SK-N-SH (cell line): ENCODE measurements at places on chromosomes 2 and 18. TPM values are rescaled to one million over a fixed set of nuclear protein-coding genes. Genes with fewer than 3 reads are reported as not detected.

DNA sequence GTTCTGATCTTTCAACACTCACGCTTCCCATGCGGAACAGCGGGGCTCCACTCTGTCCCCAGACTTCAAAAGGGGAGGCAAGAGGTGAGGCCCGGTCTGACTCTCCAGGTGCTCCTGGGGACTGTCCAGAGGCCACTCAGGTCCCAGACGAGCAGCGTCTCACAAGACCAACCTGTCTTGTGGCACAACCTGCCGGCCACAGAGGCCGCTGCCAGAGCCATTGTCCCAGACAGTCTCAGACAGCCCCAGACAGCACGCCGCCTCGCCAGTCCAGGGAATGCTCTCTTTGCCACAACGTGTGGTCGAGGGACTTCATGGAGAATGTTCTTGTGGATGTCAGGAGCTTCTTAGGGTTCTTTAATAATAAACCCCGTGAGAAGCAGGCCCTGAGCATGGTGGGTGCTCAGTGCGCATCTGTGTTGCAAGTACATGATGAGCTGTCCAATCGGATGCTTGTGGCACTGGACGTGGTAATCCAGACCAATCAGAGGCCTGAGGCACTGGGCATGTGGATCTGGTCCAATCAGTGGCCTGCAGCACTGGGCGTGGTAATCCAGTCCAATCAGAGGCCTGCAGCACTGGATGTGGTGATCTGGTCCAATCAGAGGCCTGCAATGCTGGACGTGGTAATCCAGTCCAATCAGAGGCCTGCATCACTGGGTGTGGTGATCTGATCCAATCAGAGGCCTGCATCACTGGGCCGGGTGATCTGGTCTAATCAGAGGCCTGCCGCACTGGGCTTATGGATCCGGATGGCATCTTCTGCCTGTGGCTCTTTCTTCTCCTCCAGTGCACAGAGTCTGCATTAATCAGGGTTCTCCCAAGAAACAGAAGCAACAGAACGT, 76.4 kb downstream of the TMEM18 start:
- no peak overlapping the region for H3K27ac ChIP-seq
- H3K4me3 ChIP-seq: no peak overlapping the region
- DNase-seq: peak; percentile 41
- no peaks in the 10 kb centered on the region for H3K36me3 ChIP-seq
- H3K4me1 ChIP-seq: no peaks in the 10 kb centered on the region
- H3K27me3 ChIP-seq: no peaks in the 10 kb centered on the region

- H3K4me1 ChIP-seq: no peaks in the 10 kb centered on the region; the same call in 1 of the 2 replicates
- H3K27ac ChIP-seq: no peak overlapping the region
- H3K4me3 ChIP-seq: no peak overlapping the region
- H3K36me3 ChIP-seq: no peaks in the 10 kb centered on the region
Measured at GRCh38 chr2:66421612-66422011, 13.3 kb upstream of the MEIS1 start.

GRCh38 chr2:9941196-9941995, 10.1 kb upstream of the GRHL1 start:
- peaks cover 11% of the 10 kb centered on the region for H3K4me1 ChIP-seq
- H3K4me3 ChIP-seq: no peak overlapping the region
- H3K27ac ChIP-seq: no peak overlapping the region
- H3K36me3 ChIP-seq: peaks cover 3% of the 10 kb centered on the region; the same call in 1 of the 2 replicates

GRCh38 chr2:160838147-160838546, 322.1 kb upstream of the TANK start:
- peaks cover 2% of the 10 kb centered on the region; the same call in 1 of the 2 replicates for H3K4me1 ChIP-seq
- no peaks in the 10 kb centered on the region for H3K27me3 ChIP-seq
- peak overlapping the region; percentile 78; the same call in 1 of the 2 replicates for H3K27ac ChIP-seq
- no peak overlapping the region for H3K4me3 ChIP-seq
- no peak for DNase-seq
- H3K36me3 ChIP-seq: no peaks in the 10 kb centered on the region

GRCh38 chr2:221203856-221204255, 368.2 kb downstream of the EPHA4 start:
- no peak overlapping the region for H3K27ac ChIP-seq
- no peak overlapping the region for H3K4me3 ChIP-seq
- H3K4me1 ChIP-seq: no peaks in the 10 kb centered on the region
- no peaks in the 10 kb centered on the region for H3K27me3 ChIP-seq

The TMEM163 gene
- not detected in 2 replicates for polyA plus RNA-seq

DNA sequence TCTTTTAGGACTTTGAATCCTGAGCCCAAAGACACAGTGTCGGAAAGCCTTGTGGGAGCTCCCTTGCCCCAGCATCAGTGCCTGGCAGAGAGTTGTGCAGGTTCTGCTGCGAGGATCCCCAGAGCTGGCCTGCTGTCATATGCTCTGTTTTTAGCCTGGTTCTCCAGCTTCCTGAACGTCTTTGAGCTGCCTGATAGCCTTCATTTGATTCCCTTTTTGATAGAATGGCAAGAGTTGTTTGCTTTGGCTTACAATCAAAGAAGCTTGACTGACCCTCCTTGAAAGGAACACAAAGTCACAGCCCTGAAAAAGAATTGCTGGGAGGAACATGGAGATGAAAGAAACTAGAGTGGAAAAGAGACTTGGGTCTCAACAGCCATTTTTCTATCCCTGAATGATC, 95.4 kb downstream of the C1QL2 start:
- no peaks in the 10 kb centered on the region for H3K4me1 ChIP-seq
- DNase-seq: no peak
- no peaks in the 10 kb centered on the region for H3K36me3 ChIP-seq

The COL3A1 gene
- polyA plus RNA-seq: 900 and 987 TPM in 2 replicates

DNA sequence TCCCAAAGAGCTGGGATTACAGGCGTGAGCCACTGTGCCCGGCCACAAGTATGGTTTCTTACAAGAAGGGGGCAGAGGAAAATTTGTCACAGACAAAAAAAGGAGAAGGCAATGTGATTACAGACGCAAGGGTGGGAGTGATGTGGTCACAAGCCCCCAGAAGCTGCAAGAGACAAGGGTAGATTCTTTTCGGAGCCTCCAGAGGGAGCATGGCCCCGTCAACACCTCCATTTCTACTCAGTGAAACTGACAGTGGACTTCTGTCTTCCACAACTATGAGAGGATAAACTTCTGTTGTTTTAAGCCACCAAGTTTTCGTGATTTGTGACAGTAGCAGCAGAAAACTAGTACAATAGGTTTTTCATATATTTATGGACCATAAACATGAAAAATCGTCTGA, 2.1 kb upstream of the TCF7L1 start:
- H3K27me3 ChIP-seq: no peaks in the 10 kb centered on the region
- no peaks in the 10 kb centered on the region for H3K36me3 ChIP-seq
- no peak overlapping the region for H3K4me3 ChIP-seq
- DNase-seq: peak; percentile 47
